ENCODE measurements at places on chromosomes 6 and 20. TPM values are rescaled to one million over a fixed set of nuclear protein-coding genes. Genes with fewer than 3 reads are reported as not detected.

PMEPA1 gene
- total RNA-seq = 36.2 TPM

HSPA1A gene
- 219 TPM for total RNA-seq

F13A1 gene
- total RNA-seq = 9.7 TPM

TCF21 gene
- total RNA-seq = not detected

OR2B6 gene
- total RNA-seq = not detected

BTNL2 gene
- total RNA-seq = not detected

SNAI1 gene
- total RNA-seq = 2.1 TPM

GATA5 gene
- total RNA-seq = not detected

ADAT2 gene
- 5.6 TPM for total RNA-seq

PTP4A1 gene
- total RNA-seq = 50.6 TPM

KHDRBS2 gene
- total RNA-seq = 43.3 TPM

ERGIC3 gene
- total RNA-seq = 103 TPM

VNN1 gene
- not detected for total RNA-seq

NHLRC1 gene
- total RNA-seq = 5.5 TPM

GNAS-AS1 gene
- total RNA-seq = 1.6 TPM

ZKSCAN3 gene
- total RNA-seq = 5.4 TPM

ZFAND3 gene
- total RNA-seq = 67.5 TPM

MATN4 gene
- 0.31 TPM for total RNA-seq

EDN1 gene
- 6.5 TPM for total RNA-seq

ZC2HC1B gene
- total RNA-seq = not detected

SLC32A1 gene
- total RNA-seq = 24.7 TPM

OR2H1 gene
- total RNA-seq = not detected

PAK5 gene
- 24.1 TPM for total RNA-seq

DUSP15 gene
- 6.2 TPM for total RNA-seq

GDAP1L1 gene
- 64.2 TPM for total RNA-seq

OR12D3 gene
- not detected for total RNA-seq

BPIFA1 gene
- not detected for total RNA-seq

RNF8 gene
- total RNA-seq = 29.8 TPM

PLCB4 gene
- 18.4 TPM for total RNA-seq

CCN5 gene
- total RNA-seq = 1.1 TPM

FAM217A gene
- not detected for total RNA-seq

TRIM15 gene
- not detected for total RNA-seq

NINL gene
- total RNA-seq = 11.9 TPM

MUCL3 gene
- total RNA-seq = not detected

WASF1 gene
- 76.4 TPM for total RNA-seq

WFDC2 gene
- 11.0 TPM for total RNA-seq

COX4I2 gene
- 3.7 TPM for total RNA-seq

CDH4 gene
- total RNA-seq = 26.4 TPM

RHAG gene
- total RNA-seq = not detected

MYH7B gene
- 17.2 TPM for total RNA-seq
